ENCODE measurements at places on chromosomes 2 and 18. TPM values are rescaled to one million over a fixed set of nuclear protein-coding genes. Genes with fewer than 3 reads are reported as not detected.

DNA sequence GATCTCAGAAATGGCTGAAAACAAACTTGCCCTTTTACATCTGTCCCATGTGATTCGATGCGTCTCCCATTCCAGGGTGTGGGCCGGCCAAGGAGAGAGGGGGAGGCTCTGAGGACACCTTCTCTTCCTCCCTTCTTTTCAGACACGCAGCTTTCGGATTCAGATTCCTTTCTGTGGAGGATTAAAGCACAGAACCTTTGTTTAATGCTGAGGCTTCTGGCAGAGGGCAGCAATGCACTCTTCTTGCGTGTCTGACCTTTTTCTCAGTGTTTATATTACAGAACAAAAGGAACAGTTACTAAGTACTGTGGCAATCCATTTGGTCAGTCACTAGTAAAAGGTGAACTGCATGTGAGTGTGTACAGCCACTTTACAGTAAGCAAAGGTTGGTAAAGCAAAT is 268.9 kb upstream of the CCDC68 start:
- no peak for DNase-seq

Gene BOD1L2
- not detected for total RNA-seq

- DNase-seq, result no peak
Observed at GRCh38 chr2:149928011-149928410, 340.4 kb upstream of the MMADHC start.

DNA sequence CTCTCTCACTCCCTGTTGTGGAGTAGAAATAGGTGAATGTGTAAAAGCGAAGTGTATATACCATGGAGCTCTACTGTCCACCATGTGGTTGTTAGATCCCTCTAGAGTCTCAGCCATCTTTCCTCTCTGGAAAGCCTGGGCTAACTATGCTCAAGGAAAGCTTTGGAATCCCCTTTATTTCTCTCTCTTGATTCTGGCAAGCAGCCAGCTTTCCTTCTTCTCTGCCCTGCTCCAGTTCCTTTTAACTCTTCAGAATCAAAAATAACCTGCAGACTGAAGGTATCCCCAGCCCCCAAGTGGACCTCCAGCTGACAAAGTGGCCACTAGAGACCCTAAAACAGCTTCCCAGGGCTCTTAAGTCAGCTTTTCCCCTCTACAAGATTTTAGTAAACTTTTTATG is 381.9 kb downstream of the PLCL1 start:
- DNase-seq, result no peak

Data from upper lobe of left lung (tissue), 6 donors.